ENCODE measurements at places on chromosomes 7 and 10.

GRCh38 chr10:36412942-36413341 is 712.5 kb upstream of the ANKRD30A start:
- DNase-seq = no peak

- DNase-seq = no peak
Observed at GRCh38 chr10:71493741-71494140, 97.0 kb downstream of the CDH23 start.

DNA sequence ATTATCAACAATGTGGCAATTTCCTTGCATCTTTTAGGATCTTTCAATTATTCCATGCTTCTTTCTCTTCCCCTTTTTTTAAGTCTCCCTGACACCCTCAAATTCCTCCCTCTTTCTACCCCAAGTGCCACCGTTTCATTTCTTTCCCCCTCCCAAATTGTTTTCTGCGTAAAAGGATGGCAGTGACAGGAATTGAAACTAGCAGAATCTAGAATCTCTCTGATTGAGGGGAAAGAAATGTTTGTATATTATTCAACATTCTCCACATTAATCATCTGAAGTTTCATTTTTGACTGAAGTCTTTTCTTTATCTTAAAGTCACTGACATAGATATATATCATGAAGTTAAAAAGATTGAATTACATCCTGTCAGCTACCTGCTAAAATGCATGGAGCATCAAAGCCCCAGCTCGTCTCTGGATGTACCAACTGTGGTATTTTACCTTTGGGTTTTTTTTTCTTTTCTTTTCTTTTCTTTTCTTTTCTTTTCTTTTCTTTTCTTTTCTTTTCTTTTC is 633.5 kb downstream of the SORCS3 start:
- no peak for DNase-seq

- DNase-seq = no peak
Observed at GRCh38 chr10:124185084-124185483, 91.7 kb upstream of the CHST15 start.

DNA sequence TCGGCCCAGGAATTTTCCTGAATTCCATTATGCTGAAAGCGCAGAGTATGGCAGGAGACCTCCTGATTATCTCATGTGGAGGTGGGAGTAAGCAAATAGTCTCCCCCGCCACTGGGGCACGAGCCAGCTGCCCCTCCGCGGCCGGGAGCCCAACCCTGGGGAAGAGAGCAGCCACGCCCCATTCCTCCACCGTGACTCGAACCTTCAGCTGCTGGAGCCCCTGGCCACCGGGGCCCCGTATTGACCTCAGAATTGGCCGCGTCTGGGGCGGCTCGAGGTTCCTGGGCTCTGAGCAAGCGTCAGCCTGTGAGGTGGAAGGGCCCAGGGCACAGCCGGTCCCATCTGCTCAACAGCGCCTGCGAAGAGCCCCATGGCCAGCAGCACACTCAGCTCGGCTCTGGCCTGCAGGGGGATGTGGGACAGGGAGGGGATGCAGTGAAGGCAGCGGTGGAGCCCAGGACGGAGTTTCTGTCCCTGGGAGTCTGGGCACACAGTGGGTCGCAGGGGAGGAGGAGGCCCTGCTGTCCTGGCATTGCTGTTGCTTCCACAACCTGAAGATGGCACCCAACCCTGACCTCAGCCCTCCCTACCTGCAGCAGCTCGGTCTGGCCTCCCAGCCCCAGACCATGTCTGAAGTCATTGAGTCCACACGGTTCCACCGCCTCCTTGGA is 97.8 kb downstream of the CHST15 start:
- peak; percentile 10 for DNase-seq

DNA sequence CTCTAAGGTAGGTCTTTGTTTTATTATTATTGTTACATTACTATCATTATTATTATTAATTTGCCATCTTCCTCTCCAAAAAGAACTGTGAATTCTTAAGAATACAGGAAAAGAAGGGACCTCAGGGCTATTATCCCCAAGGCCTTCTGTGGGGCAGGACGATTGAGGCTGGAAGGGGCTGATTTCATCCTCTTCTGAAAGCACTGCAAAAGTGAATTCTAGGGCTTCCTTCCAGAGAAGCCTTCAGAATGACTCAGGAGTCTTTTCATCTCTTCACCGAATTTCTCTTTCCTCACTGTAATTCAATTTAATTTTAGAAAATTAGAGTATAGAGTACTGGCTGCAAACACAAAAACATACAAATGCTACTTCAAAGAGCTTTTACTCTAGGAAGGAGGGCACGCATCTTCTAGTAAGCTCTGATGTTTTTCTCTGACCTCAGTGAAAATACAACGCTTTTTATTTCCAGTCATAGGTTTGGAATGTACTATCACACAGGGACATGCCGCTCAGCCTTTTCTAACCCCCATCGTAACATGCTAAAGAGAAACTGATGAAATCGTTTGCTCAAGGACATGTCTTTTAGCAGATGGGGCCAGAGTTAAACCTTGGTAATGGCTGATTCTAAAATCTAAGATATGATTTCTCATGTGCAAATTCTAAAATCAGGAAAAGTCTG is 280.2 kb upstream of the PITRM1 start:
- no peak for DNase-seq

GRCh38 chr7:39504963-39505362 is 61.2 kb upstream of the YAE1 start:
- no peak for DNase-seq

DNA sequence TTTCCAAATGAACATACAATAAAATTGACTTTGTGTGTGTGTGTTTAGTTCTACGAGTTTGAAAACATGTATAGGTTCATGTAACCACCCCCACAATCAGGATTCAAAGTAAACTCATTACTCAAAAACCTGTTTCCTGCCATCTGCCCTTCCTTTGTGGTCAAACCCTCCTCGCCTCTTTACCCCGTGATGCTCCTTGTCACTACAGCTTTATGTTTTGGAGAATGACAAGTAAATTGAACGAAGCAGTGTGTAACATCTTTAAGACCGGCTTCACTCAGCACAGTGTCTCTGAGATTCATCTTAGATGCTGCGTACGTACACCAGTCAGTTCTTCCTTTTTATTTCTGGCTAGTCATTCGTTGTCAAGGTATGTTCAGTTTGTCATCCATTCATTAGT is 54.6 kb upstream of the MKI67 start:
- peak; percentile 3 for DNase-seq

GRCh38 chr7:127940381-127941160 is 90.7 kb downstream of the LRRC4 start:
- no peak for DNase-seq

GRCh38 chr7:17152721-17153120 is 145.7 kb upstream of the AHR start:
- no peak for DNase-seq

All from CD4-positive, CD25-positive, alpha-beta regulatory T cell (primary cell).